SK-N-MC (cell line): ENCODE measurements at places on chromosomes 6 and 20.

- DNase-seq: no peak
Measured at GRCh38 chr20:15107931-15108330, 770.5 kb upstream of the FLRT3 start.

- no peak for DNase-seq
Measured at GRCh38 chr20:53736757-53737395, 143.2 kb upstream of the ZNF217 start.

GRCh38 chr6:14763139-14763538 lies 482.7 kb upstream of the JARID2 start:
- DNase-seq: no peak

DNA sequence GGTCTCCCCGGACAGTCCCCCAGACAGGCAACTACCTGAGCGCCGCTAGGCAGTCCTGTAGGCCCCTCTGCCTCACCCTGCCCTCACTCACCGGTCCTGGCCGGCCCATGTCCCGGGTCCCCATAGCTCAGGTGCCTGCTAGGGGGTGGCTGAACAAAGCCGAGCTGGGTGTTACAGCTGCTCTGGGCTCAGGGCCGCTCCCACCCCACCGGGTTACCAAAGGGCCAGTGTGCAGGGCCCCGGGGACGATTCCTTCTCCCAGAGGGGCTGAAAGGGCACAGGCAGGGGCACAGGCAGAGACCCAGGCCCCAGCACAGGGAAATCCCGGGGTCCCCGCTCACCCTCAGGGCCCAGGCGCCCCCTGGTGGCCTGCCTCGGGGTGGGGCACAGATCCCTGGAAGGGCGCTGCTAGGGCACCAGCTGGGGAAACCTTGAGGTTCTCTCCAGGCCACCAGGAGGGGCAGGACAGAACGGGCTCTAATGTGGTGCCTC lies 118.4 kb downstream of the GRM4 start:
- DNase-seq: no peak

DNA sequence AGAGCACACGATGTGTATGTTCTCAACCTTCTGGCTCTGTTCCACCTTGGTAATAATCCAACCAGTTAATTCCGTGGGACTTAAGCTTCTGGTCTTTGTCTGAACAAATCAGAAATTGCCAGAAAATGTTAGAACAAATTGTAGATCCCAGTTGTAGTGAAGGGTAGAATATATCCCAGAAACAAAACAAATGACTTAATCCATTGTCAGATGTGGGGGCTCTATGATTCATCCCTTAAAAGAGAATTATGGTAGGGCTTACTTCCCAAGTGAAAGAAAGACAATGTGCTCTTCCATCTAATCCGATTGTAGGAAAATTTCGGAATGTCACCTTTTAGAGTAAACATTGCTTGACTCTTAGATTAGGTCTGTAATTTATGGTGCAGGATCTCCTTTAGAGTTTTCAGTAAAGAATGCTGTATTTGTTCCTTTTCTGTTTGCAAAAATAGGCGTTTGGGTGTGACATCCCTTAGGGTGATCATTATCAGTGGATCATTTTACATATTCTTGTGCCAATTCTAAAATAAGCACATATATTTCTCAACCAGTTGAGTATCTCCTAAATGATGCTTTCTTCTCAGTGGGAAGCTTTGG lies 234.5 kb upstream of the ZNF217 start:
- no peak for DNase-seq

DNA sequence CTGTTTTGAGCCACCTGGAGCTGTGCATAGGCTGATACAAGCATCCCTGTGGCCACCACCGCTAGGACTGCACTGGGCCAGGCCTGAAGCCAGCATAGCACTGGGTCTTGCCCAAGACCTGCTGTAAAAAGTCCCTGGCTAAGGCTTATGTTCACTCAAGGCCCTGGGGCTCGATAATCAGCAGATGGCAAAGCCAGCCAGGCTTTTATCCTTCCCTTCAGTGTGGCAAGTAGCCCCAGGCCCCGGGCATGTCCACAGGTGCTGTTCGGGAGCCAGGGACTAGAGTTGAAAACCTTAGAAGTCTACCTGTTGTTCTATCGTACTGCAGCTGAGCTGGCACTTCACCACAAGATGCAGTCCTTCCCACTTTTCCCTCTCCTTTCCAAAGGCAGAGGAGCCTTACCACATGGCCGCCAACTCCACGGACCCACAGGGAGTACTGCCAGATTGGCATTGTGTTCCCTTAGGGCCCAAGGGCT lies 226.4 kb upstream of the ZNF217 start:
- no peak for DNase-seq

DNA sequence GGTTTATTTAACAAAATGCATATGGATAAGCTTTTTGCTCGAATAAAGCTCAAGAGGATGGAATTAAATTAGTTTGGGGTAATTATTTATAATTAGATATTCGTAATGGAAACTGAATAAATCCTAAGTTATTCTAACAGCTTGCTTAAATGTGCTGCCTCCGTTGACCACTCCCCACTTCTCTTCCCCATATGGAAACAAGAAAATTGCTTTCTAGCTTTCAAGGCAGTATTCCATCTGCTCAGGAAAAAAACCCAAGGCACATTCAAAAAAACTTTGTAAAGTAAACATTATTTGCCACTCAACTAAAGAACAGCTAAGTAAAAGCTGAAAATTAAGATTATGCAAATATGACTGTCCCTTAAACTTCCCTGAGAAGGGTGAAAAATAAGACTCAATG lies 369.2 kb downstream of the HAO1 start:
- DNase-seq: no peak

- peak; percentile 70 for DNase-seq
Measured at GRCh38 chr6:168247443-168248147, 72.0 kb downstream of the DACT2 start.

DNA sequence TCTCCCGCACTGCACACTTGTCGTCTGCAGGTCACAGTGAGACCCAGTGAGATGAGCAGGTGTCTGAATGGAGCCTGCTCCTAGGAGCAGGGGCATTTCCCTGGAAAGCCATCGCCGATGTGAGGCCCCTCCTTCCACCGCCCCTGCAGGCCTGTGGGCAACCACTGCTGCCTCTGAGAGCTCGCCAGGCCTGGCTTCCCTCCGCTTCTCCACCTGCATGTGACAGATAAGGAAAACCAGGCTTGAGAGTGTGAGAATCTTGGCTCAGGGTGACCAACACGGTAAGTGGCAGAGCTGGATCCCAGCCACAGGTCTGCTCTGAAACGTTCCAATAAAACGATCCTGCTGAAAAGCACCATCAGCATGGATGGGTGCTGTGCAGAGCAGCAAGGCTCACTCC lies 332.8 kb downstream of the CDH4 start:
- no peak for DNase-seq

DNA sequence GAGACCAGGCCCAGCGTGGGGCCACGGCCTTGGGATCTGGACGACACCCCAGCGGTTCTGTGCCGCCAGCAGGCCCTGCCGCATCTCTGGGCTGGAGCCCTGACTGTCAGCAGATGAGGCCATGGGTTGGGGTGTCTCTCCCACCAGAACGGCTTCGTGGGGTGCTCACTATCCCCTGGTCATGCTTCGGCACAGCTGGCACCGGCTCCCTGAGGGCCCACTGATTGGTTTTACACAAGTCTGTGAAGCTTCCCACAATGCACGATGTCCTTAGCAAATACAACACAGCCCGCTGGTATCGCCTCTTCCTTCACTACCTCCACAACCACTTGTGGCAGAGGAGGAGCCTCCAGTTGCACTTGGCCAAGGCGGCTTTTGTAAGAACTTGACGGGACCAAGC lies 94.3 kb downstream of the THBS2 start:
- no peak for DNase-seq

DNA sequence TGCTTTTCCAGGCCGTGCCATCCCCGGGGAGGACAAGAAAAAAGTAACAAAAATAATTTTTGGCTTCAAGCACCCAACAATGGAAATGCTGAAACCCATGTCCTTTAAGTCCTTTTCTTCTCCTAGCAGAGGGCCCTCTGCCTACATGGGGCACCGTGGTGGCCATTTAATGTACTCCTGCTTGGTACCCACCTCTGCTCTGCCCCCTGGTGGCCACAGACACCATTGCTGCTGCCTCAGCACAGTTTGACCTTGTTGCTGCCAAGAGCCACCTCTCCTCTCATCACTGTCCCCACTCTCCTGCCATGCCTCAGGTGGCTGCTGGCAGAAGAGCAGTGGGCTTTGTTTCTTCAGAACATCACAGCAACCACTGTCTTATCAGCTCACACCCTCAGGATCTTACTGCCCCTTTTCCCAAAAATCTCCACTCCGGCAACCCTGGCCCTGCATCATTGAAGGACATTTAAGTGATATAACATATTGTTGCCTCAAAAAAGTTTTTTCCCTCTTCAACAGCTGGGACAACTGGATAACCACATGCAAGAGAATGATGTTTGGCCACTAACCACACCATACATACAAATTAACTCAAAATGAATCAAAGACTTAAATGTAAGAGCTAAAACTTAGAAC lies 12.9 kb upstream of the ARMC2 start:
- no peak for DNase-seq

- no peak for DNase-seq
Measured at GRCh38 chr6:111794727-111795452, 78.4 kb downstream of the FYN start.
